ENCODE measurements at places on chromosomes 1 and 21. TPM values are rescaled to one million over a fixed set of nuclear protein-coding genes. Genes with fewer than 3 reads are reported as not detected.

- H3K27me3 ChIP-seq = no peaks in the 10 kb centered on the region
- peaks cover 18% of the 10 kb centered on the region for H3K4me1 ChIP-seq
- DNase-seq = no peak
- H3K36me3 ChIP-seq = peaks cover 50% of the 10 kb centered on the region
- H3K27ac ChIP-seq = no peak overlapping the region
These were observed 4.7 kb downstream of the C1orf35 start for GRCh38 chr1:228098323-228098931.

- H3K4me1 ChIP-seq = no peaks in the 10 kb centered on the region
- H3K36me3 ChIP-seq = no peaks in the 10 kb centered on the region
- DNase-seq = no peak
- H3K27ac ChIP-seq = no peak overlapping the region
These were observed 37.6 kb downstream of the OR10R2 start for GRCh38 chr1:158509471-158510156.

- H3K27ac ChIP-seq = no peak overlapping the region
- DNase-seq = no peak
These were observed 32.2 kb upstream of the GNG5 start for GRCh38 chr1:84538599-84538998.

GRCh38 chr1:175116210-175116798 is 48.7 kb downstream of the TNN start:
- H3K4me1 ChIP-seq = no peaks in the 10 kb centered on the region
- no peak for DNase-seq
- peaks cover 18% of the 10 kb centered on the region for H3K27me3 ChIP-seq
- no peak overlapping the region for H3K4me3 ChIP-seq
- peaks cover 22% of the 10 kb centered on the region for H3K36me3 ChIP-seq

DNA sequence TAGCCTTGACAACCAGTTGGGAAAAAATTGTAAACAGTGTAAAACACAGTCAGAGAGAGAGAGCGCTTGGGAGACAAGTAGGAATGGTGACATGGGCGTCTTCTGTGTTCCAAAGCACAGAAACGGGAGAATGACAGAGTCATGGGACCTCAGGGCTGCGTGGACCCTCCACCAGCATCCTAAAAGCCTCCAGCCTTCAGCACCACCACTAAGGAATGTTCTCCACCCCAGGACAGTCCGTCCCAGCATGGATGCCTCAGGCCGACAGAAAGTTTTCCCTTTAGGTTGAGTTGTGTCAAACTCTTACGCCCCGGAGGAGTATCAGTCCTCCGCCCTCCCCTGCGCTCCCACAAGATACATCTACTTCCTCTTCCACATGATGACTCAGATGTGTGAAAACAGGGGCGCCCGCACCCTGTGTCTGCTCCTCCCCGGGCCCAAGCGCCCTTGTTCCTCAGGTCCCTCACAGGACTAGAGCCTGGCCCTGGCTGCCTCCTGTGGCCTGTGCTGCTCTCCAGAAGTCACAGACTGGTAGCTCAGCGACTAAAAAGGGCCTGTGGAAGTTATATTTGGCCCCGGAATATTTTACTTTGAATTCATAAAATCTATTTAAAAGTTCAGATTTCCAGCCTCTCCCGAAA is 63.9 kb upstream of the EFHD2 start:
- no peaks in the 10 kb centered on the region for H3K36me3 ChIP-seq
- H3K27ac ChIP-seq = no peak overlapping the region
- no peak overlapping the region for H3K4me3 ChIP-seq
- no peak for DNase-seq
- H3K4me1 ChIP-seq = peaks cover 54% of the 10 kb centered on the region

FAM151A gene
- not detected for total RNA-seq

GRCh38 chr1:245776139-245776538 is 621.4 kb downstream of the KIF26B start:
- DNase-seq = no peak
- H3K4me3 ChIP-seq = no peak overlapping the region
- no peak overlapping the region for H3K27ac ChIP-seq
- H3K27me3 ChIP-seq = no peaks in the 10 kb centered on the region
- H3K36me3 ChIP-seq = peaks cover 16% of the 10 kb centered on the region

Measured in naive thymus-derived CD8-positive, alpha-beta T cell (primary cell).